Muscle of arm (tissue), 14 donors: ENCODE measurements at places on chromosomes 5 and 9. TPM values are rescaled to one million over a fixed set of nuclear protein-coding genes. Genes with fewer than 3 reads are reported as not detected.

The FAM81B gene
- polyA plus RNA-seq, result not detected

The FAM151B gene
- polyA plus RNA-seq, result not detected

The PTGES gene
- 12.3 TPM for polyA plus RNA-seq

The PHAX gene
- polyA plus RNA-seq, result 58.1 TPM
